ENCODE measurements at places on chromosomes 3 and 15. TPM values are rescaled to one million over a fixed set of nuclear protein-coding genes. Genes with fewer than 3 reads are reported as not detected.

- no peaks in the 10 kb centered on the region for H3K36me3 ChIP-seq
- H3K27ac ChIP-seq = no peak overlapping the region
- no peak overlapping the region for H3K4me3 ChIP-seq
- H3K27me3 ChIP-seq = no peaks in the 10 kb centered on the region
Measured at GRCh38 chr15:98718426-98719136, 70.2 kb downstream of the IGF1R start.

DNA sequence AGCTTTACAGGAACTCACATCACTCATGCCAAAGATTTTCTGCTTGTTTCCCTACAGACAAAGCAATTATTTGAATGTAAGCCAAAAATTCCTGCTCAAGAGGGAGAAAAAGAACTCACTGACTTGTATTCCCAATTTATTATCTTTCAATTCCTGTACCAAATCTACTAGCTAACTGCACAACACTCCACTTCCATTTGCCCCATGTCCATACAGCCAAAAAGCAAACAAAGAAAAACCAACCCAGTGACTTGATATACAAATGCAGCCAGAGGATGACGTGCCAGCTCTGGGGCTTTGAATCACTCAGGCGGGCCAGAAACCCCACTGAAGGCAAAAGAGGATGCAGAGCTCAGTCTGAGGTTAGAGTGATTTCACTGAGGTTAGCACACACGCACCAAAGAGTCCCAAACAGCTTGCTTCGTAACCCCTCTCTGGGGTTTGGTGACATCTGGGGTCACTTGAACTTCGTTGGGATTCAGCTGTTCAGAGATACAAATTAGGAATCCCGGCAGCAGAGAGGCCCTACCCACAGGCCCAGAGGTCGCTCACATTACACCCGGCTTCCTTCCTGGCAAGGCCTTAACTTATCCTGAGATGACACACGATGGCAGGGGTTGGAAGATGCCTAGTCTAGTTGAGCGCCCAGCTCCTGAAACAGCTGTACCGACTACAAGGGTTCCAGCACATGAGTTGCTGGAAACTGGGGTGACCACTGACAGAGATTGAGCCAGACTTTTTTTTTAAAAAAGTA, 1.6 kb downstream of the RFTN1 start:
- no peaks in the 10 kb centered on the region for H3K27me3 ChIP-seq
- H3K4me1 ChIP-seq = peaks cover 74% of the 10 kb centered on the region
- peak overlapping the region; percentile 70 for H3K4me3 ChIP-seq
- H3K27ac ChIP-seq = peak overlapping the region; percentile 92

- no peaks in the 10 kb centered on the region for H3K36me3 ChIP-seq
- H3K4me1 ChIP-seq = no peaks in the 10 kb centered on the region
- no peak for DNase-seq
Measured at GRCh38 chr15:73839699-73840377, 33.5 kb upstream of the TBC1D21 start.

GRCh38 chr3:19254189-19254588, 105.9 kb downstream of the KCNH8 start:
- no peak for DNase-seq
- H3K4me1 ChIP-seq = no peaks in the 10 kb centered on the region
- H3K36me3 ChIP-seq = no peaks in the 10 kb centered on the region
- no peak overlapping the region for H3K27ac ChIP-seq

GRCh38 chr3:141413391-141413790, 45.1 kb downstream of the ZBTB38 start:
- H3K36me3 ChIP-seq = peaks cover 26% of the 10 kb centered on the region
- peaks cover 57% of the 10 kb centered on the region for H3K4me1 ChIP-seq
- no peaks in the 10 kb centered on the region for H3K27me3 ChIP-seq
- DNase-seq = no peak
- peak overlapping the region; percentile 72 for H3K27ac ChIP-seq

DNA sequence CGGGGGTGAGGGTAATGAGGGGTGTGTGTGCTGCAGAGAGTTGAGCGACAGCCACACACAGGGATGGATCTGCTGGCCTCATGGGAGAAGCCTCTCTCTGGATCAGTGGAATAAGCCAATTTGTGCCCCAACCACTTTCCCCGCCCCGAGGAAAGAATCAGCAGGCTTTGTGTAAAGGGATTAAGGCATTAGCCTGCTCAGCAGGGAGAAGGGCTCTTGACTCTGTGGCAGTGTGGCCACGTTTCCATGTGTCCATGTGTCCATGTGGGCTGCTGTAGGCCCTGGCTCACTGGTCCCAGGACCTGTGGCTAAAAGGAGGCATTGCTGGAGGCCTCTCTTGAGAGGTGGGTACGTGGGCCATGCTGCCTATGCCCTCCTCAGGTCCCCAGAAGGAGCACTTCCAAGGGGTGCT, 104.7 kb downstream of the HMG20A start:
- H3K27me3 ChIP-seq = no peaks in the 10 kb centered on the region
- no peaks in the 10 kb centered on the region for H3K36me3 ChIP-seq
- H3K4me1 ChIP-seq = no peaks in the 10 kb centered on the region
- H3K4me3 ChIP-seq = no peak overlapping the region

- no peaks in the 10 kb centered on the region for H3K27me3 ChIP-seq
- H3K4me1 ChIP-seq = no peaks in the 10 kb centered on the region
- no peak overlapping the region for H3K4me3 ChIP-seq
- no peaks in the 10 kb centered on the region for H3K36me3 ChIP-seq
Measured at GRCh38 chr3:138465925-138466324, 31.5 kb downstream of the ESYT3 start.

DNA sequence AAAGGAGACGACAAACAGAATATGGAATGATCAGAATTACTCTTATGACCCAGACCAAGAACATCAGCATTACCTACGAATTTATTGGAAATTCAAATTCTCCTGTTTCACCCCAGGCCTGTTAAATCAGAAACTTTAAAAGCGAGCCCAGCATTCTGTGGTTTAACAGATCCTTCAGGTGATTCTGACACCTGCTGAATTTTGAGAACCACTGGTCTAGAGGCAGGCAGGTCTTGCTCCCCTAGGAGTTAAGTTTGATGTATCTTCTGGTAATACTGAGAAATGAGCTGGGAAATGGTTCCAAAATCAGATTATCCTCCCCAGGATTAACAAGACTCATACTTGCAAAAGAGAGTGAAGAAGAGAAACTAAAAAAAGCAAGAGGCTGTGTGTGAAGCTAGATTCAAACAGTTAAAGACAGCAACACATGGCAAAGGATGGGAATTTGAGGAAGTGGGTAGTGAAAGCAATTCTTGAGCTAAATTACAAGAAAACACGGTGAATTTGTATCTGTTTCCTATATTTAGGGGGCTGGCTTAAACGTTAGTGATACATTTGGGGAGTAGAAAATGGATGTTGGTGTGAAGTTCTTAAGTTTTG, 66.0 kb downstream of the FLNB start:
- H3K36me3 ChIP-seq = peaks cover 7% of the 10 kb centered on the region
- DNase-seq = no peak
- no peak overlapping the region for H3K4me3 ChIP-seq
- H3K4me1 ChIP-seq = peaks cover 5% of the 10 kb centered on the region
- H3K27me3 ChIP-seq = no peaks in the 10 kb centered on the region

GRCh38 chr15:61206767-61207166, 22.3 kb downstream of the RORA start:
- no peak for DNase-seq
- H3K4me3 ChIP-seq = no peak overlapping the region

GRCh38 chr3:141644931-141645330, 93.2 kb upstream of the RNF7 start:
- H3K27ac ChIP-seq = no peak overlapping the region
- H3K36me3 ChIP-seq = no peaks in the 10 kb centered on the region
- DNase-seq = peak; percentile 69
- H3K4me1 ChIP-seq = no peaks in the 10 kb centered on the region
- no peaks in the 10 kb centered on the region for H3K27me3 ChIP-seq
- no peak overlapping the region for H3K4me3 ChIP-seq

GRCh38 chr3:155778462-155778861, 27.6 kb downstream of the C3orf33 start:
- H3K4me1 ChIP-seq = no peaks in the 10 kb centered on the region
- H3K4me3 ChIP-seq = no peak overlapping the region
- H3K27me3 ChIP-seq = no peaks in the 10 kb centered on the region
- no peaks in the 10 kb centered on the region for H3K36me3 ChIP-seq

DNA sequence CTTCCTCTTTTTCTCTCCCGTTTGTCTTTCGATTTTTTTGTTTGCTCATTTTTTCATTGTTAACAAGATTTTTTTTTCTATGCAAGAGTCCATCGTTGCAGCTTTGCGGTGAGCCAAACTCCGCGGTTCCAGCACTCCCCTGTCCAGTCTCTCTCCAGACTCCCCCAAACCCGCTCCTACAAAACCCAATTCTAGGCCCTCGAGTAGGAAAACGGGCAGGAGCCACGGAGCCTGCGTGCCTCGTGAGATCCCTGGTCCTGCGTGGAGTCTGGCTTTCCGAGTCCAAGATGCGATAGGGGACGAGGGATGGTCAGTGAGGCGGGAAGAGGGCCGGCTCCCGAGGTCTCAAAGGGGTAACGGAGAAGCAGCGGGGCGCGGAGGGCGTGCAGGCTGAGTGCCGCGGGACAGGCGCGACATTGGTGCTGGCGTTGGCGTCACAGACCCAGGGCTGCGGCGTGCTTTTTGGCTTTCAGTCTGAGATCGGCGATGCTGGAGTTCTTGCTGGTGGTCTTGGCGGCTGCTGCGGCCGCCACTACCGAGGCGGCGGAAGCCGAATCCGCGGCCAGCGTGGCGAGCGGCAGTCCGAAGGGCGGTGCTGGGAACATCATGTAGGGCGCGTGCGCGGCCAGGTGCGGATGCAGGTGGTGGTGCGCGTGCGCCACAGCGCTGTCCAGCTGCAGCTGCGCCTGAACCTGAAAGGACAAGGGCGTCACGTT, 8.5 kb downstream of the SHOX2 start:
- peak overlapping the region; percentile 51 for H3K4me3 ChIP-seq
- peaks cover 21% of the 10 kb centered on the region for H3K4me1 ChIP-seq
- H3K27ac ChIP-seq = no peak overlapping the region
- H3K36me3 ChIP-seq = no peaks in the 10 kb centered on the region

COL8A1 gene
- 0.23 TPM for total RNA-seq

GPR149 gene
- total RNA-seq = not detected

All from natural killer cell (primary cell).